ENCODE measurements at places on chromosomes 3 and 15.

- peak; percentile 84 for DNase-seq
These were observed at the start of gene DLL4 for GRCh38 chr15:40928821-40929659. TSS of gene DLL4 (plus strand) at chr15:40929340. CDS start at chr15:40929669, 329 bp downstream.

GRCh38 chr3:31723701-31724100, 191.0 kb downstream of the STT3B start:
- DNase-seq: no peak

DNA sequence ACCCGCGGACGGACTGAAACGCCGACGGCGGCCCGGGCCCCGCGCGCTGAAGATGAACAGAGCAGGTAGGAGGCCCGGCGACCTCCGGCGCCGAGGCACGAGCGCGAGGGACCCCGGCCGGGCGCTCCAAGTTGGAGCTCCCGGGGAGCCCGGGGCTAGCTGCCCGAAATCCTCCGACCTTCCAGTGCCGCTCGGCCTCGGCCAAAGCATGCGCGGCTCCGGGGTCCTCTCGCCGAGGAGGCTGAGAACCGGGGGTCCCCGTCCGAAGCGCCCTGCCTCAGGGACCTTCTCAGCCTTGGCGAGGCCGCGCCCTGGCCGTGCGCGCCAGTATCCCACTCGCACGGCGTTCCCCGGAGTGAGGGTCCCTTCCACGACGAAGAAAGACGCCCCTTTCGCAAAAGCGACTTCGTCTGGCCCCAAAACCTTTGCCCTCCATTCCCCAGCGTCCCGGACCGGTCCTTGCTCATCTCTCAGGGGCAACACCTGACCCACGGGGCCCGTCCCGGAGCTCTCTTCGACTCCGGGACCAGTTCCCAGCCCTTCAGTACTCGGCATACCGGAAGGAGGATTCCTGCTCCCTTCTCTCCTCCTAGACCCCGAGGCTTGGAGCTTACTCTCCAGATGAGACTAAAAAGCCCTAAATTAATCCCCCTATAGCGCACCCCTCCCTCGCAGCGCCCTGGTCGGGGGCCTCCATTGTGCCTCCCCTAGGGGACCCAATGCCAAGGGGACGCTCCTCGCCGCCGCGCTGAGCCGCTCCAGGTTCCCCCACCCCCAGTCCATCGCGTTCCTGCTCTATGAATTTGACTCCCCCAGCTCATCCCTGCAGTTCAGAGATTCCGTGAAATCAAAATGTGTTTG, 7.7 kb upstream of the FGD5 start:
- DNase-seq: peak; percentile 38

DNA sequence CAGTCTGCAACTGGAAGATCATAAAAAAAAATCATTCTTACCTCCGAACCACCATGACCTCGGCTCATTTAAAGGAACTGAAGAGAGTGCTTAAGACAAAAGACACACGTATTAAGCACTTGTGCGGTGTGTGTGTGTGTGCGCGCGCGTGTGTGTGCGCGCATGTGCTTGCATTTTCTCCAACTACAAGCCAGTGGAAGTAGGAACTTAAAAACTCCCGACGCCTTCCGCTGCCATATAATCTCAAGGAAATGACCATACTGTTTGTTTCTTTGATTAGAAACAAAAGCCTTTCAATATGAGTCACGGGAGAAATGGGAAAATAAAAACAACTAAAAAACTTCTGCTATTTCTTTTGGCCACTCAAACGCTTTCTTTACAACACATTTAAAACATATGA, 32.4 kb downstream of the FRMD4B start:
- DNase-seq: no peak

GRCh38 chr15:60787837-60788691, 309.1 kb upstream of the ICE2 start:
- DNase-seq: peak; percentile 40

GRCh38 chr3:66507423-66508260, 6.8 kb upstream of the LRIG1 start:
- no peak for DNase-seq

DNA sequence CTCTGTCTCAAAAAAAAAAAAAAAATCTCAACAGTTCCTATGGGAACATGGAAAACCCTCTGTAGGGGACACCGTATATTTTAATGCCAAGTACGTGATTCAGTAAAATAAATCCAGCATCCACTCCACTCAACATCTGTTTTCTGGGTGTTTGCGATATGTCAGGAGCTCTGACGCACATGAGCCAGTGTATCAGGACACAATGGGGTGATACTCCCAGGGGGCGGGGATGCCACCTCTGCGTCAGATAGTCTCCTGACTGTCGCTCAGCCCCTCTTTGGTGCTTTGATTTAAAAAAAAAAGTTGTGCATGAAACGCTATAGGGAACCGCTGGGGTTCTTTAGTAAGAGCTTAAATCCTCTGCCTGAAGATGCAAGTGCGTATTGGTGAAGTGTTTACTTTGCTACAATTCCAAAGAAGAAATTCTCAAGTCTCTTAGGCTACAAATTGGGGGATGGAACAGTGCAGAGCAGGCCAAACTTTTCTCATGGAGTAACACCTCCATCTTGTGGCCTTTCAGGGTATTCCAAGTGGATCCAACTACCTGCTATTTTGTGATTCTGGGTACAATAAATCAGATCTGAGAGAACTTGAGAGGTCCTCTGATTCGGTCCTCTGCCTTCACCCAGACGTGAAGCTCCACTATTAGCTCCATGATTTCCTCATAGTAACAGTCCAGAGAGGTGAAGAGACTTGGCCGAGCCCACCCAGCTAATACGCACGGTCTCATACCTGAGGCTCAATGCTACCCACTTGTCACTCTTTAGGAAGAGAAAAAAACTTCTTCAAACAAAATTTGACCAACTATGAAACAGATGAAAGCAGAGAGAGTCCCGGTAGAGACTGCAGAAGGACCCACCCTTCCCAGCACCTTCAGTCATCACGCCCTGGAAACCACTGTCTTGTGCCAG, 9.3 kb upstream of the NR2E3 start:
- peak; percentile 46 for DNase-seq

- DNase-seq: no peak
These were observed 29.0 kb upstream of the TIMP4 start for GRCh38 chr3:12187448-12188327.

GRCh38 chr3:175477651-175478224, 618.6 kb downstream of the NAALADL2 start:
- DNase-seq: no peak

DNA sequence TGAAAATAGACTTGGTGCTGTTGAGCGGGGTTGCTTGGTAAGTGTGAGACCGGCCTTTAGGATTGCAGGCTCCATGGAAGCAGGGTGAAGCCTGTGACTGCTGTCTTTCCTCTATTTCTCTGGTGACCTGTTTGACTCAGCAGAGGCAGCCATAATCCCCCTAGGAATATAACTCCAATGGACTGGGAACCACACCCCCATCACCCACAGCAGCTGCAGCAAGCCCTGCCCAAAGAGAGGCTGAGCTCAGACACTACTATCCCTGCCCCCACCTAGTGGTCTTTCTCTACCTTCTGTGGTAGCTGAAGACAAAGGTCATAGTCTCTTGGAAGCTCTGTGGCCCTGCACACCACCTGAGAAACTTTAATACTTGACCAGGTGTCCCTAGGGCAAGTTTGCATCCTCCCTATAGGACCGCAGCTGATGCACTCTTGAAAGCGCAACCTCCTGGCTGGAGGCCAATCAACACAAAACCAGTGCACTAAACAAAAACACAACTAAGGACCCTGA, 133.6 kb upstream of the MRPL3 start:
- DNase-seq: no peak

- no peak for DNase-seq
These were observed 106.4 kb upstream of the RPL32 start for GRCh38 chr3:12947504-12948369.

DNA sequence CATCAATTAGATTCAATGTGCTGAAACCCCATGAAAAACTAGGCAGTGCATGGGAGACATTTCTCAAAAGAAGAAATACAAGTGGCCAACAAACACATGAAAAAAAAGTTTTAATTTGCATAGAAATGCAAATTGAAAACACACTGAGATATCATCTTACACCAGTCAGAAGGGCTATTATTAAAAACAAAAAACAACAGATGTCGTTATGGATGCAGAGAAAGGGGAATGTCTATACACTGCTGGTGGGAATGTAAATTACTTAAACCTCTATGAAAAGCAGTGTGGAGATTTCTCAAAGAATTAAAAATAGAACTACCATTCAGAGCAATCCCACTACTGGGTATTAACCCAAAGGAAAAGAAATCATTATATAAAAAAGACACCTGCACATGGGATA, 98.7 kb downstream of the CCNL1 start:
- DNase-seq: no peak

DNA sequence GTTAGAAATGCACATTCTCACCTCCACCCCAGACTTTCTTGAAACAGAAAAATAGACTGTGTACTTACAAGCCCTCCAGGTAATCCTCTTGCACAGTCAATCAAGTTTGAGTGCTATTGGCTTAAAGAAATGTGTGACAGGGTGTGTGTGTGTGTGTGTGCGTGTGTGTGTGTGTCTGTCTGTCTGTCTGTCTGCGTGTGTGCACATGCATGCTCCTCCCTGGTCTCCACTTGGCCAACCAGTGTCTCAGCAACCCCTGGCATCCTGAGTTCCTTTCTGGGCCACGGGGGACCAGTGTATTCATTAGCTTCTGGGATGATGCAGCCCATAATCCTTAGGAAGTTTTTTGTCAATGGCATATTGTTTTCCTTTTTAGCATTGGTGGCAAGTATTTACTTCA, 128.8 kb upstream of the IL12A start:
- DNase-seq: no peak

GRCh38 chr3:52196977-52197376, 983 bp upstream of the ALAS1 start:
- no peak for DNase-seq

GRCh38 chr15:69706353-69707097, 253.9 kb downstream of the RPLP1 start:
- DNase-seq: no peak

DNA sequence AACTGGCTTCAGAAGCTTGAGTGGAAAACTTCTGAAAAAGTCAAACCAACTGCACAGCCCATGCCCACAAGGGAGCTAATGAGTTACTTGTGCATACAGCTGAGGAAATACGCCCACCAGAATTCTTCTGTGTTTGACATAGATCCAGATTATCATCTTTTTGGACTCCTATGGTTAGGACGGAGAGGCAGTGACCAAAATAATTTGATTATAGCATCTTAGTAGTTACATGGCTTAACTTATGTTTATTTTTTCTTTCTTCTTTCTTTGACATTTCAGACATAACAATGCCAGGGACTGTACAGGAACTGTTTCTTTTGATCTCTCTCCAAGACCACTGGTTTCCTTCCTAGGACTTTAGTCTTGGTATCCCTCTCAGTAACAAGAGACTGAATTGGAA, 246.1 kb upstream of the RASGRP1 start:
- DNase-seq: no peak

GRCh38 chr3:157404381-157404780, 32.3 kb upstream of the PTX3 start:
- no peak for DNase-seq

DNA sequence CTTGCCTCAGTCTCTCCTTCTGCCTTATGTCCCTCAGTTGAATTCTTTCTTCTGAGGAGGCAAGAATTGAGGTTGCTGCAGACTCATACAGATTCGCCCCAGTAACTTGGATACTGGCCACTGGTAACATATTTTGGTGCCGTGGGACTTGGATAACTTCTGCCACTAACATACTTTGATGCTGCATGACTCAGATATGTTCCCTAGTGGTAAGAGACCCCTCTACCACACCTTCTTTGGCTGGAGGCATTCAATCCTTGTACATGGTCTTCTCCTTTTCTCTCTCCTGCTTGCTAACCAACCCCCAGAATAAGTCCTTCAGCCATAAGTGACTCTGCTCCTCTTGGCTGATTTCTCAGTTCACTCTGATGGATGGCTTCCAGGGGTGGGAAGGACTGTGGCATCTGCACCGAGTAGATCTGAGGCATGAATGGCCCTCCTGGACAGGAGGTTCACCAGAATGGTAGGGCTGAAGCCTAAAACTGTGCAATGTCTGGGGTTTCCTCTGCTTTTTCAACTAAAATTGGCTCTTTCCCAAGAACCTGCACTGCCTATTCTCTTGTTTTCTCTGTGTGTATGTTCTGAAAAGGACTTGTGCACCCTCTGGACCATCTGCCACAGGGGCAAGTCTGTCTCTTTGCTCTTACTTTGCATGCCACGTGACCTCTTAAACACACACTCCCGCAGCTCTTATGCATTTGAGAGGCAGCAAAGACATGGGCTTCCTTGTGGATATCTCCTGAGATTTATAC, 55.5 kb upstream of the FSTL1 start:
- no peak for DNase-seq

- no peak for DNase-seq
These were observed 18.3 kb upstream of the IL20RB start for GRCh38 chr3:136939489-136939888.

GRCh38 chr15:100516643-100517512, 11.9 kb downstream of the CERS3 start:
- DNase-seq: no peak

DNA sequence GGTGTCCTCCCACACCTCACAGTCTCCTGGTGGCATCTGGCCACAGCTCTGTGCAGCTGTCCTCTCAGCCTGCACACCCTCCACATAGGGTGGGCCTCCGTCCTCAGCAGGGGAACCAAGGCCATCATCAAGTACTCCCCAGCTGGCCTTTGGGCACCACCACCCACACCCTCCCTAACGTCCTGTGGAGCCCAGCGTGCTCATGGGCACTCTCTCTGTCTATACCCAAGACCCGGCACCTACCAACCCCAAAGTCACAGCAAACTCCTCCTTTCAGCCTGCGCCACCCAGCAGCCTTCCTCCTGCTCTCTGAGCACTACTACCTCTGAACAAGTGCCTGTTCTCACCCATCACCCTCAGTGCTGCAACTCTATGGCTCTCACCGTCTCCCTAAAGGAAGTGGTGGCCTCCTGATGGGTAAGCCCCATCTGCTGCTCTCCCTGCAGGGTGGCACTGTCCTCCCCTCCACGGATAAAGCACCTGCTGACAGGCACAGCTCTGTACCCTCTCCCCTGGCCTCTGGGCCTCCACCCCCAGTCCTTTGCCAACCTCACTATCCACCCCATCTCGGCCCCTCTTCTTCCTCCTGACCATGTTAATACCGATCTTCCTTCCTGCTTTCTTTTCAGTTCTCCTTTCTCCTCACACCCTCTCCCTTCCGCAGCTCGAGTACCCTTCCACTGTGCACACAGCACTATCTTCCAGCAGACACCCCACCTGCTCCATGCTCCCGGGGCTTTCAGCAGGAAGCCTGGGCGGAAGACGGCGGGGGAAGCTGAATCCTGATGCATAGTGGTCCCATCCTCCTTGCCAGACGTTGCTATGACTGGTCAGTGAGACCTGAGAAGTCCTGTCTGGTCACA, 31.5 kb downstream of the SLC41A3 start:
- no peak for DNase-seq

GRCh38 chr3:159872374-159873109, 116.1 kb upstream of the IL12A start:
- no peak for DNase-seq

DNA sequence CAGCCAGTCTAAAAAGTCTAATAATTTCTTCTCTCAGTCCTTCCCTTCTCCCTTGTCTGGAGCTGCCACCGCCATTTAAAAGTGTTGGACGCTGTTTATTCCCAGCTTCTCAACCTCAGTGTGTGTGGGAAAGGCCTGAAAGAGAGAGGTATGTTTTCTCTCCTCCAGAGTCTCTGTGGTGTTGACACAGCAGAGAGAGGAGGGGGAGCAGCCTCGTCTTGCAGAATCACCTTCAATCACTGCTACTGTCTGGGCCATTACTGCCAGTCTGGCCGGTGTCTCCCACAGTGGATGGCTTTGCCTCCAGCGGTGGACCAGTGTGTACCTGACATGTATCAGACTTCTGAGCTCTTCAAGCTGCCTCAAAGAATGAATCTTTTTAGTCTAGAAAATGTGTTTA, 101.4 kb upstream of the TRIM42 start:
- DNase-seq: no peak

- no peak for DNase-seq
These were observed 286.1 kb upstream of the TLE3 start for GRCh38 chr15:70383856-70384255.

- no peak for DNase-seq
These were observed 13.5 kb downstream of the OCA2 start for GRCh38 chr15:28085489-28086174.
